ENCODE measurements at places on chromosomes 3 and 15.
A peak's percentile ranks its signal among the peaks of the same experiment; 100 is the strongest.

DNA sequence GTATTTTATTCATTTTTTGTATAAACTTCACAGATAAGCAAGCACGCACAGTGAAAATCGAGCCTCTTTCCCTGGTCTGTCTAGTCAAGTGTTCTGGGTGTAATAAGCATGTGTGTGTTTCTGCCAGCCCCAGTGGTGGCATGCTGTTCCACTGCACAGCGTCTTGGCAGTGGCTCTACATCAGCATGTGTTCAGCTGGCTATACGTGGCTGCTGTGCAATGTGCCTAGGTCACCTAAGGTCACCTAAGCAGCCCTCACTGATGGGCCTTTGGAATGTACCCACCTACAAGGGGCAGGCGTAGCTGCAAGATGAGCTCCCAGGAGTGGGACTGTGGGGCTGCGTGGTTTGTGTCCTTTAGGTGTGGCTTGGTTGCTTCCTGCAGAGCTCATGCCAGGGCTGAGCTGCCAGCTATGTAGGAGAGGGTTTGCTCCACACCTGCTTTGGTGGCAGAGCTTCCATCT, 4.9 kb downstream of the LIMD1 start:
- DNase-seq, result no peak

DNA sequence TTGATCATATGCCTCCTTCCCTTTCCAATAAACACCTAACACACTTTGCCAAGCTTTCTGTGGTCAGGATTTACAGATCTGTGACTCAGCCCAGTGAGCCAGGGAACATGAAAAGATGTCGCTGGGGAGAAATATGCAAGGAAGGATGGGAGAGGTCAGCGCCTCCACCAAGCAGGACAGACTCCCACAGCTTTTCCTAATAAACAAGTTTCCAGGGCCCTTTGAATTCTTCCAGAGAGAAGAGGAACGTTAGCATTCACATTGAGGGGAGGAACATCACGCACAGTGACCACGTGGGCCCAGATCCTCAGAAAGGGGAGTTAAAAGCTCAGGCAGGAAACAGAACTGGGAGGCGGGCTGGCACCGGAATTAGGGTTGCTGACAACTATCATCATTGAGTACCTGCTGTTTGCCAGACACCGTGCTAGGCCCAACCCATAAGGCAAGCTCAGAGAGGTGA, 33.3 kb upstream of the MRPS22 start:
- DNase-seq, result peak; percentile 92

DNA sequence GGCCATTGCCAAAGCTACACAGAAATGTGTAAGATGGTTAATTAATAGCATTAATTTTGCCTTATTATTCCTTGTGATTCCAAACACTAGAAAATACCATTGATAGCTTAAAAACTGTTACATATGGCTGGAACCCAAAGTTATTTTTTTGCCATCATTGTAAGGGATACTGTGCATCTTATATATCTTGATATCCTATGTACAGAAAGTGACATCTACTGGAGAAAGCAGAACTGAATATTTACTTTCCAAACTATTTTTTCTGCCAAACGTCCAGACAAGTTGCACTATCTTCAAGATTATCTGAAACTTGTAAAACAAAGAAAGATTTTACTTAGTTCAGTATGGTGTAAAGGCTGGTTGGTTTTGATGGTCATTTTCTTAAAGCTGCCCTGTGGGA, 33.3 kb upstream of the MEIS2 start:
- no peak for DNase-seq

- peak; percentile 80 for DNase-seq
Measured at GRCh38 chr3:113783463-113783862, 36.6 kb downstream of the ATP6V1A start.

DNA sequence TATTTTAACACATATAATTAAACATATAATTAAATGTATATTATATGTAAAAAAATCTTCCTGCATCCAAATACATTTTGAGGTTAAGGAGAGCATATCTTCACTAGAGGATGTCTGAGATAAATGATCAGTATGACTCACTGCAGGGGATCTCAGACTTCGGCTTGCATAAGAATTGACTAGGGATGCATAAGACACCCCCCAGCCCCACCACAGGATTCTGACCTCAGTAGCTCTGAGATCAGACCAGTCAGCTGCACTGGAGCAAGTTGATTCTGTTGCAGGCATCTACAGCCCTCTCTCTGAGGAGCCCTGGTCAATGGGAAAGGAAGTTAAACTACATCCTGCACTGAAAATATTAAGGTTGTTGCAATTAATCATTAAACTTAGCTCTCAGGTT, 29.0 kb upstream of the TBC1D21 start:
- DNase-seq, result no peak

DNA sequence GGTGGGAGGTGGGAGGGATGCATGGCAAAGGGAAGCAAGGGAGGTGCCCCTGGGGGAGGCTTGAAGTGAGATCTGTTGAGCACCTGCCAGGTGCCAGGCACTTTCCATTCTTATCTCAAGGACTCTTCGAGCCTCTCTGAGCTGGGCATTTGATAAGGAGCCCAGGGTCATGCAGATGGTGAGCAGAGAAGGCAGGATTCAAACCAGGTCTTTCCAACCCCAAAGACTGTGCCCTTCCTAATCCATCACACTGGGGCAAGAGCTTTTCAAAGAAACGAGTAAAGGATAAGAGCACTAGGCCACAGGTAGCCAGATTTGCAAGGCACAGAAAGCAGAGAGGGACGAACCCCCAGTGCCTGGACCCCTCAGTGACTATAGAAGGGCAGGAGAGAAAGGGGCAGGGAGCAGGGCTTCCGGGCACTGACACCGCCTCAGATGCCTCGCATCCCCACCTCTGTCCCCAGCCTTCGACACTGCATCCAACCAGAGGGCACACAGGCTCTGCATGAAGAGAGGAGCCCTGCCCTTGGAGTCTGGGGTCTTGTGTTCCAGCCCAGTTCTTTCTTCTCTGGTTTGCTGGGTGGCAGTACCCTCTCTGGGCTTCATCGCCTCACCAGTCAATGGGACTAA, 21.0 kb downstream of the IGDCC4 start:
- no peak for DNase-seq

DNA sequence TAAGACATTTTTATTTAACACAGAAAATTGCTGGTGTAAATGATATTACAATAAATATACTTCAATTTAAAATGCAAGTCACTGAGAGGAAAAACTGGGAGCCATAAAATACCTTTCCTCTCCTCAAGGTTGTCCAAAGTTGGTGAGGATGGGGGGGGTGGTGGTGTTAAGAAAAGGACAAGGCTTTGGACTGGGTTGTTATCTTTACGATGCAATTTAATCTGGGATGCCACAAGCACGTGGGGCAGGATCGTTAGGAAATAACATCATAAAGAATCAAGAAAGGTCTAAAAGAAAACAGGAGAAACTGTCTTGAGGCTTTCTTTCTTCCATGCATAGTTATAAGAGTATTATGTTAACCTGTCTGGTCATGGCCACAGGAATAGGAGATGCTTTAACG, 66.9 kb downstream of the NMNAT3 start:
- DNase-seq, result no peak

DNA sequence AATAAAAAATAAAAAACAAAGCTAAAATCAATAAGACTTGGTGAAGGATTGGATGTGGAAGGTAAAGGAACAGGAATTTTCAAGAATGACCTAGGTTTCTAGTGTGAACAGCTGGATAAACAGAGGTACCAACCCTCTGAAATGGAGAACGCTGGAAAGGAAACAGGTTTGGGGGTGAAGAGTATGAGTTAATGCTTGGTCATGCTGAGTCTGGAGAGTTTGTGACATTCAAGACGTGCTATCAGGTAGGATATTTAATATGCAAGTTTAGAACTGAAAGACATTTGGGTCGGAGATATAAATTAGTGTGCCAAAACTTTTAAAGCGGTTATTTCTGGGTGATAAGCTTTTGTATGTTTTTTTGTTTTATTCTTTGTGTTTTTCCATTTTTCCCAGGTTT, 11.4 kb upstream of the KLHL6 start:
- no peak for DNase-seq

- no peak for DNase-seq
Measured at GRCh38 chr3:81352867-81353266, 408.6 kb downstream of the GBE1 start.

GRCh38 chr15:59260090-59260489, 53.4 kb downstream of the LDHAL6B start:
- DNase-seq, result no peak

- no peak for DNase-seq
Measured at GRCh38 chr3:64174328-64174727, 50.9 kb downstream of the PRICKLE2 start.

- DNase-seq, result peak; percentile 49
Measured at GRCh38 chr15:65082303-65082953, 5.9 kb downstream of the KBTBD13 start.

DNA sequence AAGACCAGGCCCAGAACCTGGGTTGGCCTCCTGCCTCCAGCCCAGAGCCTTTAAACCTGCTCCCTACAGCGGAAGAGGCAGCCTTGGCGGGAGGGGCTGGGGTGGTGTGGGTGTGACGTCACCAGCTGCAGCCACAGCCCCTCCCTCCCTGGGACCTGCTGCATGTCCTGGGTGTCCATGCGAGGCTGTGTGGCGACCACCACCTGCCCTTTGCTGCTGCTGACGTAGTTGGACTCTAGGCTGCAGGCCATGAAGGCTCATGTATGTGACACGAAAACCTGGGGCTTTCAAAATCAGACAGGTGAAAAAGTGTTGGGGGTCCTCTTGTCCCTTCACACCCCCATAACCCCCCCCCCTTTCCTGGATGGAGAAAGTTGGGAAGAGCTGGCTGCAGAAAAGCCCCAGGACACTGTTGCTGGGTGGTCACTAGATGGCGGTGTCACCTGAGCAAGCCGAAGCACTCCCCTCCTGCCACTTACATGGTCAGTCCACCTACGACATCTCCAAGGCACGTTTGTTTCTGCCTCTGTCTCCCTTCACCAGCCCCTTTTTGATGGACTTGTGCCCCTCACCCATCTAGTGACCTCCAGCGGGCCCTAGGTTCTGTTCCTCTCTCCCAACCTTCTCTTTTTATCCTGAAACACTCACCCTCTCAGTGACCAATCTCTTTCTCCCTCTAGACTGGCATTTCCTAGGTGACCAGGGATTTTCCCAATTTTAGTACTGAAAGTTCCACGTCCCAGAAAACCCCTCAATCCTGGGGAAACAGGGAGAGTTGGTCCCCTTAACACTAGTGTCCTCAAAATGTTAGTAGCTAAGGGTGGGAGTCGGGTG, 35.2 kb downstream of the SLC6A20 start:
- peak; percentile 40 for DNase-seq

DNA sequence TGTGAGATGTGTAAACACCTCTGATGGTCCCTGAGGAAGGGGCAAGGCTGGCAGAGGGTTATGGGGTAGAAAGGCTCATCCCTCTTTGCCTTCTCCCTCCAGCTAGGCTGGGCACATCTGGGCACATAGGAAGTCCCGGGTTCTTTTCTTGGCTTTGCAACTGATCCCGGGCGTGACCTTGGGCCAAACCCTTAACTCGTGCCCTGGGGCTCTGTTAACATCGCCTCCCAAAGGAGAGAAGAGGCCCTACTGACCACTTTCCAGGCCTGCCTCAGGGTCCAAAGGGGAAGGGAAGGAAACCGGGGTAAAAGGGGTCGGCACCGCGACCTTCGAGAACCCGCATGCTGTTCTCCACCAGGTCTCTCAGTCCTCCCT, 549 bp downstream of the C3orf18 start:
- DNase-seq, result no peak

- DNase-seq, result no peak
Measured at GRCh38 chr15:64891561-64891960, 20.1 kb upstream of the ANKDD1A start.

GRCh38 chr3:49714728-49715550, 4.5 kb downstream of the AMIGO3 start:
- no peak for DNase-seq

DNA sequence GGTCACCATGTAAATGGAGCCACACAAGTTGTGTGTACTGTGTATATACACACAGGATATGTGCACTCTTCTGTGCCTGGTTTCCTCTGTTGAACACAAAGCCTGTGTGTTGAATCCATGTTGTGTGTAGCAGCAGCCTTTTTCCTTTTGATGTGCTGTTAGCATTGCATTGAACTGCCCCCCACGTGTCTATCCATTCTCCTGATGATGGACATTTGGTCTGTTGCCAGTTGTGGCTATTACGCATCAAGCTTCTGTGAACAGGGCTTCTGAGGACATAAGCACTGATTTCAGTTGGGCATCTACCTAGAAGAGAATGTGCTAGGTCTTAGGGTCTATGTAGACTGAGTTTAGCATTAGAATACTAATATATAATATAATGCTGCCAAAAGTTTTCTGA, 77.4 kb downstream of the LSM3 start:
- no peak for DNase-seq

Measured in SJSA1 (cell line).